ENCODE measurements at places on chromosomes 5 and 9.

- no peak for DNase-seq
Measured at GRCh38 chr5:10733426-10733825, 27.6 kb downstream of the DAP start.

GRCh38 chr9:126318858-126319257, 7.8 kb upstream of the MVB12B start:
- DNase-seq: no peak

GRCh38 chr9:137149942-137150616, 11.1 kb downstream of the GRIN1 start:
- DNase-seq: no peak

DNA sequence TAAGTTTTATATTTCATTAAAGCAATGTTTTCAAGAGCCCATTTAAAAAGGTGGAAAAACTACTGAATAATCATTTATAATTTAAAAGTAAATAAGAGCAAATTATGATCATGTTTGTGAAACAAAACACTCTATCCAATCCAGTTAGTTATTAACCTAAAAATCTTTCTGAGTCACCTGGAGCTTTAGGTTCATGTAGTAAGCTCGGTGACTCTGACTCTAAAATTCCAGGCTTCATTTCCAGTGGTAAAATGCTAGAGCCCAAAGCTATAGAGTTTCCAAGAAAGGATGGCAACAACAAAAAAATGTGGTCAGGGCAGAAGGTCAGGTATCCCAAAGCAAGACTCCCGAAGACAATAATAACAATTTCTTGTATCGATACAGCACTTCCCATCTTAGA, 76.1 kb upstream of the SPOCK1 start:
- DNase-seq: no peak

GRCh38 chr5:124670722-124671184, 75.7 kb downstream of the ZNF608 start:
- DNase-seq: peak; percentile 83

DNA sequence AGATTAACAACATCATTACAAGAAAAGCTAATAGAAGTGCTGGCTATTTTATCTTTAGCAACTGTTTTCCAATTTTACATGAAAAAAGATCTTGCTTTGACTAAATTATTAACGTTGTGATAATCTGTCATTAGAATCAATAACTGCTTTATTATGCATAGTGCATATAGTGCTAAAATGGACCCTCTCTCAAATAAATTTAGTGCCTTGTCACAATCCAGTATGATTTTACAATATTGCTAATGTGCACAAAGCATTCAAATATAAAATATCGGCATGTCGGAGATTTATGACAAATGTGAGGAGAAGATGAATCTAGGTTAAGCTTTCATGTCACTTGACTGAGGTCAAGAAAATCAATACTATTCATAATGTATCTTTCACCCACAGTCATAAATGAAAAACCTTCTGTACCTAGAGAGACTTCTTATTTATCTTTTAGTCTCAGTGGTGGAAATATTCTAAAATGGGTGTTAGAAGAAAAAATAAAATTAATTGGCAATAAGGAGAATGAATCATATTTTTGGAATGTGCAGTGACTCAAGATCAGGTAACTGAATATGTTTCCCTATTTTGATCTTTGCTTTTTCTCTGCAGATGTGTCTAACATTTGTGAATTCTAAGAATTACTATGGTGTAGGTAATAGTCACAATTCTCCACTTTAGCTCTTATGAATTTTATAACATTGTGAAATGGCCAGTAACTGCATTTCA, 672.9 kb upstream of the GRAMD2B start:
- no peak for DNase-seq

GRCh38 chr5:143828710-143829109, 16.7 kb downstream of the HMHB1 start:
- no peak for DNase-seq

DNA sequence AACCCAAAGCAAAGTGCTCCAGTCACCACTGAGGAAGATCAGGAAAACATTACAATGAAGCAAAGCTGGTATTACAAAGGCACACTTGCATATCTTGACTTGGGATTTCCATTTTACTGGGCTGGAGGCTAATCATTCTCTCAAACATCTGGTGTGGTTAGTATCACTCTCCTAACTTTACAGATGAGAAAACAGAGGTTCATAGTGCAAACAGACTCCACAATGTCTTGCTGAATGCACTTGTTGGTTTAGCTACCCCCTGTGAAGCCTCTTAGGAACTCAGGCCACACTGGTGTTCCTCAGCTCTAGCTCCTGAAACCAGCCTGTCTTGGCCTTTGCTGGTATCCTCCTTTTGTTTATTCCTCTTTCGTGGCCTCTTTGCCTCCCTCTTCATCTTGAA, 29.5 kb upstream of the SMAD5 start:
- no peak for DNase-seq

GRCh38 chr9:28938981-28939380, 1365.7 kb upstream of the C9orf72 start:
- no peak for DNase-seq

DNA sequence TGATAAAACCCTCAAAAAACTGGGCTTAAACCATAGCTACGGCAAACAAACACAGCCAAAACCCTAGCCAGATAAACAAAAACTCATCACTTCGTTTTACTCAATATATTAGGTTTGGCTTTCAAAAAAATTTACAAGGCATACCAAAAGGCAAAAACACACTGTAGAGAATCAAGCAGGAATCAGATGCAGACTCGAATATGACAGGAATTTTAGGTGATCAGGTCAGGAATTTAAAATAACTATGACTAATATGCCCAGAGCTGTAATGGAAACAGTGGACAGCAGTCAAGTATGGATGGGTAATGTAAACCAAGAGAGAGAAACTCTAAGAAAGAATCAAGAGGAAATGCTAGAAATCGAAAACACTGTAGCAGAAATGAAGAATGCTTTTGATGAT, 26.5 kb upstream of the DOCK2 start:
- DNase-seq: no peak

DNA sequence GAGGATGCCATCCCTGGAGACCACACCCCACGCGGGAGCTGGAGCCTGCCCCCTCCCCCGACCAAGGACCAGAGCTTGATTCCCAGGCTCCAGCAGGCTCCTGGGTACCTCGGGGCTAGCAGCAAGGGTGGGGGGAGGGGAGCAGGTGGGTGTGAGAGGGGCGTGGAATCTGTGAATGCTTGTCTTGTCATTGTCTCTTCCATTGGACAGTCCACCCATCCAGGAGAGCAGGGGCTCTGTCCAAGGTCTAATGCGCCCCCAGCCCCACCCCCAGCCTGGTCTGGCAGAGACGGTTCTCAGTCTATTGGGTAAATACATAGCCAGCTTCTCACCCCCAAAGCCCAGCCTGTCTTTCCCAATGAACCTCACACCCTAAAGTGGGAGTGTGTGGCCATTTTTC, 22.8 kb downstream of the URM1 start:
- DNase-seq: no peak

GRCh38 chr5:129807162-129807814, 59.4 kb downstream of the MINAR2 start:
- DNase-seq: no peak

DNA sequence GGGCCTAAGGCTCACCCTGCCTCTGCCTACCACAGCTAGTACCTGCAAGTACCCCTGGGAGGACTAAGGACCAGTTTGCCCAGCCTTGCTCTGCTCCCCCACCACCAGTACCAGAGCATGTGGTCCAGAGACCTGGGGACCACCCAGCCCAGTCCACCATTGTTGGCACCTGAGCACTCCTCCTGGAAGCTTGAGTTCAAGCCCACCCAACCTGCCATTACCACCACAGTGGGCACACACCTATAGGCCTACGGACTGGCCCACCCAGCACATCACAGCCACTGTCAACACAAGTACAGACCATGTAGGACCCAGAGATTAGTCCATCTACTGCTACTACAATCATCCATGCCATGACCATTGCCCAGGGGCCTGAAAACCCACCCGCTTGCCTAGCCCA, 30.8 kb upstream of the SH3TC2 start:
- no peak for DNase-seq

GRCh38 chr5:150946351-150946905, 41.6 kb upstream of the ZNF300 start:
- no peak for DNase-seq

- DNase-seq: no peak
Measured at GRCh38 chr5:31407921-31408693, 123.8 kb downstream of the DROSHA start.

DNA sequence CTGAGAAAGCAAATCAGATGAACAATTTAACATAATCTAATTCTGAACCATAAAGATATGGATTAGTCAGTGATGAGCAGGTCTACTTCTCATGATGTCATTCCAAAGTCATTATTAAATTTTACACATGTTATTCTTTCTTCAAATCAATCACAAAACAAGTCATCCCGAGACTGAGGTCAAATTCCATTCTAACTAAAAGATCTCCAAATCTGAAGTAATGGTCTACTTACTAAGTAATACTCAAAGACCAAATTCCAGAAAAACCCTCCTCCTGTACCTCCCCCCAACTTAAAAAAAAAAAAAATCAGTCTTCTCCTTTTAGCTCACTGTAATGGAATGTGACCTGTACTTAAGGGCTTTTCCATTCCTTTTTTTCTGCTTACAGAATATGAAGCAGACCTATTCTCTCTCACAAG, 4.7 kb downstream of the PFDN1 start:
- DNase-seq: no peak

DNA sequence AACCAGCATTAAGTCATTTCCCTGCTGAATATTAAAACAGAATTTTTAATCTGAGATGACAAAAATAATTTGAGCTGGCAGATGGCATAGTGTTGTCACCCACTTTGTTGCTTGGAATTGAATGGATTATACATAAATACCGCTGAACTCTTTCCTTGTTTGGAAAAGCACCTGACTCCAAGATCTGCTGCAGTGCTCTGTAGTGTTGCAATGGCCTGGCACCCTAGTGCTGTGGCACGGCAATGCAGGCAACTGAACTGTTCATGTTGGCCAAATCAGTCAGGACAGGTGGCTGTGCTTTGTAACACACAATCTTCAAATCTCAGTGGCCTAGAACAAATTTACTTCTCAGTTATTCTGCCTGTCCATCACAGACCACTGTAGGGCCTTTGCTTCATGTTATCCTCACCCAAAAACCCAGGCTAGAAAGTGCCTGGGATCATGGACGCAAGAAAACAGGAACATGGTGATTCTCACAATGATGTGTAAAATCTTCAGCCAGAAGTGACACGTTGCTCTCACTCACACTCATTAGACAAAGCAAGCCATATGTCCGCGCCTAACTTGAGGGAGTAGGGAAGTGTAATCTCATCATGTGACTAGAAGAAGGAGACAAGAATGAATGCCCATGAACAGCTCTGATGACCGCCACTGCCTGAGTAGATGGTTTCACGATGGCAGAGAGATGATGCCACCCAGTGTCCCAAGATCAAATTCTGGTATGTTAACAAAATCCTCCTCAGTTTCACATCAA, 191.9 kb upstream of the PUM3 start:
- DNase-seq: no peak

DNA sequence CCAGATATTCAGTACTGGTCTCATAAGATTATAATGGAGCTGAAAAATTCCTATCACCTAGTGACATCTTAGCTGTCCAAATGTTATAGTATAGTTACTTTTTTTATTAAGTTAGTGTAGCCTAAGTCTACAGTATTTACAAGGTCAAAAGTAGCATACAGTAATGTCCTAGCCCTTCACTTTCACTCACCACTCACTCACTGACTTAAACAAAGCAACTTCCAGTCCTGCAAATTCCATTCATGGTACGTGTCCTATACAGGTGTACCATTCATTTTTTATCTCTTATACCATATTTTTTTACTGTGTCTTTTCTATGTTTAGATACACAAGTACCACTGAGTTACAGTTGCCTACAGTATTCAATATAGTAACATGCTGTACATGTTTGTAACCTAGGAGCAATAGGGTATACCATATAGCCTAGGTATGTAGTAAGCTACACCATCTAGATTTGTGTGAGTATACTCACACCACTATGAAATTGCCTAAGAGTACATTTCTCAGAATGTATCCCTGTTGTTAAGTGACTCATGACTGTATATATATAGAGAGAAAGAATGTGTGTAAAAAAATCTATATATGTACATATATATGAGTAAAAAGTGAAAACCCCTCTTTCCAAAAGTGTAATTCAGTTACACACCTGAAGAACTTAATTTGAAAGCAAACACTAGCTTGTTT, 234.8 kb upstream of the WWC1 start:
- DNase-seq: no peak
